ENCODE measurements at places on chromosomes 2 and 18.

- DNase-seq: no peak
Observed at GRCh38 chr2:17756668-17757067, 2.7 kb downstream of the GEN1 start.

GRCh38 chr2:54387059-54387991, 68.8 kb upstream of the SPTBN1 start:
- no peak for DNase-seq

- DNase-seq: no peak
Observed at GRCh38 chr2:220006152-220006621, 378.8 kb downstream of the SLC4A3 start.

DNA sequence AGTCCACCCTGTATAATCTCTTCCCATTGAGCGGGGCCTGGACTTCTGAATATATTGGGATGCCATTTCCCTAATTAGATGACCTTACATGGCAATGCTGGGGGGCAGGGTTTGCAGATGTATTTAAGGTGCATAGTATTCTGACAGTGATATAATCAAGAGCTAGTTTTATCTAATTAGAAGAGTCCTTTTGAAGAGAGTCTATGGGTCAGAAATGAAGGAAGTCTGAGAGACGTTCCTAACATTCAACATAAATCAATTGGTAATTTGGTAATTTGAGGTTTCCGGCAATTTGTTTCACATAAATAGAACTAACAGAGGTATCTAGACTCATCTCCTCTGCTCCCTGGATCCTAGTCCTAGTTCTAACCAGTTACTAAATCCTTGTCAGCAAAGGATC, 25.7 kb upstream of the UXS1 start:
- no peak for DNase-seq

- DNase-seq: no peak
Observed at GRCh38 chr2:174753038-174753633, 11.1 kb downstream of the CHRNA1 start.

- DNase-seq: peak; percentile 33
Observed at GRCh38 chr2:128289439-128289838, 29.2 kb downstream of the HS6ST1 start.

DNA sequence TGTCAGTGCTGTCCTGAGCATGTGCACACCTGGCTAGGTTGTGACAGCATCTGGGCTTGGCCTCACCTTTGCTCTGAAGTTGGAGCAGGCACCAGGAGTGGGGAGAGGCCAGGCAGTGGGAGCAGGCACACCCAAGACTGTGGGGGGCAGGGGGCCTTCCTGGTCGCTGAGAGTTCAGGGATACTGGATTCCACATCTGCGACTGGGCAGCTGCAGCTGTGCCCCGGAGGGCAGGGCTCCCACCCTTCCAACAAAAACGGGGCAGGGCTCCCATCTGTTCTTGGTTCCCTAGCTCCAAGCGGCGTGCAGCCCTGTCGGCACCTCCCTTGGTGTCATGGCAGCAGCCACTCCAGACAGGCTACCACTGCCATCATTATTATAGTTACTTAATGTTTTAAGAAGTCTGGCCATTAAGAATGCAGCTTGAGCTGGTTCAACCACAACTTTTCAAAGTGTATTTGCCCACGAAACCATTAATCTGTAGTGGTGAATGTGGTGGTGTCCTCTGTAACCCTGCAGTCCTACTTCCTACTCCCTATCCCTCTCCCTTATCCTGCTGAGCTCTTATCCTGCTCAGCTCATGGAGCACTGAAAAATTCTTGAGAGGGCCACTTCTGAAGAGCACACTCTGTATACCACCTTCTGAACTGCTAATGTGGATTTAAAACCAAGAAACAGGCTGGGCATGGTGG, 48.0 kb upstream of the RAB1A start:
- no peak for DNase-seq

DNA sequence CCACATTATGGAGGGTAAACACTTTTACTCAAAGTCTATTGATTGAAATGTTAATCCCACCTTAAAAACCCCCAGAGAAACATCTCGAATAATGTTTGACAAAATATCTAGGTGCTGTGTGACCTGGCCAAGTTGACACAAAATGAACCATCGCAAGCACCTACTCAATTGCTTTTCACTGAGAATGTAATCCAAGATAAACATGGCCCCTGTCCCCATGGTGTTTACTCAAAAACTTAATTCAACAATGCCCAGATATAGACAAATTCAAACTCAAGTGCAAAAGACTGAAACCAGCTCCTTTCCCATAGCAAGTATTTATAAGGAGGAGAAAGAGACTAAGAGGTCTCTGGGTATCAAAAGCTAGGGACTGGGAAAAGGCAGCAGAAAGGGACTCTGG, 15.0 kb upstream of the ACMSD start:
- DNase-seq: no peak
